Fibroblast of lung (primary cell): ENCODE measurements at places on chromosomes 11 and 22. TPM values are rescaled to one million over a fixed set of nuclear protein-coding genes. Genes with fewer than 3 reads are reported as not detected.

- H3K27ac ChIP-seq: no peak overlapping the region
- H3K36me3 ChIP-seq: no peaks in the 10 kb centered on the region
- H3K27me3 ChIP-seq: peaks cover 8% of the 10 kb centered on the region
- no peak for DNase-seq
- no peak overlapping the region for H3K4me3 ChIP-seq
Observed at GRCh38 chr11:75792997-75793800, 21.8 kb upstream of the UVRAG start.

DNA sequence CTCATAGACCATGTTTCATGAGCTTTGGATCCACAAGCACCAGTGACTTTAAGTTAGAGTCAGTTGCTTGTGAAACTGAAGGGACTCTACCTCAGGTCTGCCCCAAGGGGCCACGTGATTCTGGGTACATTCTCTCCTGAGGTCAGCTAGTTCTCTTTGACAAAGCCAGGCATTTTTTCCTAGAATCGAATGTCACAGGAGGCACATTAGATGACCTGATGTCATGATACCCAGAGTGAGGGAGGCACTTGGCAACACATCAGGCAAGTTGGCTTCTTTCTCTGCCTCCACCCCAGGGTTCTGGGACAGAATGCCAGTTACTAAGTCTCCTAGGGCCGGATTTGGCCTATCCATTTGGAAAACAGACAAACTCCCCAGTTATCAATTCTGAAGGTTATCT lies 93.0 kb downstream of the APIP start:
- no peak for DNase-seq
- H3K27ac ChIP-seq: no peak overlapping the region
- H3K4me1 ChIP-seq: no peaks in the 10 kb centered on the region
- no peaks in the 10 kb centered on the region for H3K36me3 ChIP-seq
- no peaks in the 10 kb centered on the region for H3K27me3 ChIP-seq
- no peak overlapping the region for H3K4me3 ChIP-seq

DNA sequence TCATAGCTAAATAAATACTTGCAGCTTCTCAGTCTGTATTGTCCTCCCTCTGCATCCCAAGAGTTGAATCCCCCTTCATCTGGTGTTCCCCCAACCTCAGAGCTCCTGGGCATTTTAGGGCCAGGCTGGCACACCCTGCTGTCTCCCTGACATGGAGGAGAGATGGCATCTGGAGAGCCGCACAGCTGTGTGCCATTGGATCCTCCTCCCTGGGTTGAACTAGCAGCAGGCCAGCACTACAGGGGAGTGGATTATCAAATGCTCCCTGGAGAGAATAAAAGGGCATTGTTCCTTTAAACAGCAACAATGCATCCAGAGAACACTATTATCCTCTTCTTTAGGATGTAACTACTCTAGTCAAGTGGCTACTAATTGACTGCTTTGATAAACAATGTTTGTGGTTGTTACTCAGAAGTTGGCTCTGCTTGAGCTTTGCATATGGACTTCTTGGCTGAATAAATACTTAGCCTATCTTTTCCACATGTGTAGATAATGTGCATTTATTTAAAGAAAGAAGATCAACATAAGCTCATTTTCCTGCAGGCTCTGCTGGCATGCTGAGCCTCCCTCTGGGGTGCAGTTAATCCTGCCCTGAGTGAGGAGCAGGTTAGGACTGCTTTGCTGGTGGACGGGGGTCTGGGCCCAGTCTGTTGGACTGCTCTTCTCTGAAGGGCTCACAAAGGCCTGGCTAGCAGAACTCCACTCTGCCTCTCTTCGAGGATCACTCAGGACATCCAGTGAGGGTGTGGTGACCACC lies 897.2 kb downstream of the TBC1D22A start:
- H3K27ac ChIP-seq: no peak overlapping the region
- no peaks in the 10 kb centered on the region for H3K36me3 ChIP-seq
- H3K4me1 ChIP-seq: no peaks in the 10 kb centered on the region
- no peak overlapping the region for H3K4me3 ChIP-seq
- DNase-seq: no peak
- no peaks in the 10 kb centered on the region for H3K27me3 ChIP-seq

GRCh38 chr22:34904486-34904885 lies 161.5 kb upstream of the ISX start:
- H3K27ac ChIP-seq: no peak overlapping the region
- H3K4me3 ChIP-seq: no peak overlapping the region
- DNase-seq: no peak
- H3K36me3 ChIP-seq: no peaks in the 10 kb centered on the region
- no peaks in the 10 kb centered on the region for H3K27me3 ChIP-seq

GRCh38 chr11:126408496-126408895 lies 53.0 kb downstream of the ST3GAL4 start:
- no peak for DNase-seq
- peaks cover 8% of the 10 kb centered on the region for H3K4me1 ChIP-seq
- H3K27ac ChIP-seq: no peak overlapping the region

DNA sequence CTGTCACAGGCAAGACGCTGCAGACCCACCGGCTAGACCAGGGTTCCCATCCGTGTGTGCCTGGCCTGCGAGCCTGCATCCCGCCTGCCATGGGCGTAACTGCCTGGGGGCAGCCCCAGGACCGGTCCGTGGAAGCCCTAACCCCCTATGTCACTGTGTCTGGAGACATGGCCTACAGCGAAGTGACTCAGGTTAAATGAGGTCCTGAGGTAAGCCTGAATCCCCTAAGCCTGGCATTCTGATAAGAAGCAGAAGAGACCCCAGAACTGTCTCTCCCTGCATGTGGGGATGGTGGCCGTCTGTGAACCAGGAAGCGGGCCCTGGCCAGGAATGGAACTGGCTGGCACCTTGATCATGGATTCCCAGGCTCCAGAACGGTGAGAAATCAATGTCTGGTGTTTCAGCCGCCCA lies 570.1 kb downstream of the BRD1 start:
- no peak overlapping the region for H3K27ac ChIP-seq
- H3K27me3 ChIP-seq: no peaks in the 10 kb centered on the region
- no peaks in the 10 kb centered on the region for H3K4me1 ChIP-seq
- no peaks in the 10 kb centered on the region for H3K36me3 ChIP-seq

- peak overlapping the region; percentile 32 for H3K27ac ChIP-seq
- peak; percentile 79 for DNase-seq
- H3K27me3 ChIP-seq: no peaks in the 10 kb centered on the region
- H3K36me3 ChIP-seq: no peaks in the 10 kb centered on the region
- no peak overlapping the region for H3K4me3 ChIP-seq
- H3K4me1 ChIP-seq: peaks cover 11% of the 10 kb centered on the region
Observed at GRCh38 chr11:119684361-119685110, 44.5 kb downstream of the NECTIN1 start.

GRCh38 chr22:40107851-40108378 lies 69.8 kb upstream of the TNRC6B start:
- no peak for DNase-seq
- H3K27me3 ChIP-seq: no peaks in the 10 kb centered on the region
- H3K4me1 ChIP-seq: peaks cover 4% of the 10 kb centered on the region
- peak overlapping the region; percentile 52 for H3K4me3 ChIP-seq

DNA sequence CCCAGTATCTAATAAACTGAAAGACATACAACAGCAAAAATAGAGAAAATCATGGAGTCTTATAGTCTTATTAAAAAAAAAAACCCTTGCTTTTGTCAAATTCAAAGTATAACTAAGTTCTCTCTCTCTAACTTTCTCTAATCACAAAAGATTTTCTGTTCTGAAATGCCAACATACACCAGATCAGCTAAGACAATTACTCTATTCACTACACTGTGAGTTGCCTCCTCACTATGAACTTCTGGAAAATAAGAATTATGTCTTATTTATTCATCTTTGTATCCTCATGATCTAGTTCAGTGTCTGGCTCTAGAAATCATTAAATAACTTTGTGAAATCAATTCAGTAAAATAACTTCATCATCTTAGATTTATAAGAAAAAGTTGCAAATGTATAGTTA lies 12.7 kb downstream of the FAM76B start:
- no peak overlapping the region for H3K27ac ChIP-seq
- no peak for DNase-seq
- no peaks in the 10 kb centered on the region for H3K27me3 ChIP-seq
- H3K4me3 ChIP-seq: no peak overlapping the region

DNA sequence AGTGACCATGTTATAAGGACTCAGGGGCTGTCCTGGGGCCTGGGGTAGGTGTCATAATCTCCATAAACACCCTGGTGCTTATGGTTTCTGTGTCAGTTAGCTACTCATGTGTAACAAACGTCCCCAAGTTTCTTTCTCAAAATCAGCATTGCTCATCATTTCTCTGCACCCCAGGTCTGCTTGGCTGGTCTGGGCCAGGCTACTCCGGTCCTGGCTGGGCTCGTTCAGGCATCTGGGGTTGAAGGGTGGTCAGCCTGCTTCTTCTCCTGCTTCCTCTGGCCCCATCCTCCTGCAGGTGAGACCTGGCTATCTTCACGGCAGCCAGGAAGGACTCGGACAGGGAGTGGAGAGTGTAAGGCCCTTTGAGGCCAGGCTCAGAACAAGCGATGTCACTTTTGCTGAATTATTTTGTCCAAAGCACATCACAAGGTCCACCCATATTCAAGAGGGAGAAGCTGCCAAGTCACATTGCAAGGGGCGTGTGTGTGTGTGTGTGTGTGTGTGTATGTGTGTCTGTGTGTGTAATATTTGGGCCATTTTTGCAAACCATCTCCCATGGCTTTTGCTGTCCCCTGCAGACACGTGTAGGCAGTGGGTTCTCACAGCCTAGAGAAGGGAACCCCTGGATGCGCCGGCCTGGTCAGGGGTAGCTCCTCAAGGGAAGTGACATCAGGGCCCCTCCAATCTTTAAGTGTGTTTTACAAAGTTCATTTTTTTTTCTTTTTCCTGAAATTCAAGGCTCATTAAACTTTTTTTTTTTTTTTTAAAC lies 535.8 kb downstream of the TBC1D22A start:
- DNase-seq: no peak
- H3K4me1 ChIP-seq: peaks cover 2% of the 10 kb centered on the region
- no peak overlapping the region for H3K4me3 ChIP-seq

DNA sequence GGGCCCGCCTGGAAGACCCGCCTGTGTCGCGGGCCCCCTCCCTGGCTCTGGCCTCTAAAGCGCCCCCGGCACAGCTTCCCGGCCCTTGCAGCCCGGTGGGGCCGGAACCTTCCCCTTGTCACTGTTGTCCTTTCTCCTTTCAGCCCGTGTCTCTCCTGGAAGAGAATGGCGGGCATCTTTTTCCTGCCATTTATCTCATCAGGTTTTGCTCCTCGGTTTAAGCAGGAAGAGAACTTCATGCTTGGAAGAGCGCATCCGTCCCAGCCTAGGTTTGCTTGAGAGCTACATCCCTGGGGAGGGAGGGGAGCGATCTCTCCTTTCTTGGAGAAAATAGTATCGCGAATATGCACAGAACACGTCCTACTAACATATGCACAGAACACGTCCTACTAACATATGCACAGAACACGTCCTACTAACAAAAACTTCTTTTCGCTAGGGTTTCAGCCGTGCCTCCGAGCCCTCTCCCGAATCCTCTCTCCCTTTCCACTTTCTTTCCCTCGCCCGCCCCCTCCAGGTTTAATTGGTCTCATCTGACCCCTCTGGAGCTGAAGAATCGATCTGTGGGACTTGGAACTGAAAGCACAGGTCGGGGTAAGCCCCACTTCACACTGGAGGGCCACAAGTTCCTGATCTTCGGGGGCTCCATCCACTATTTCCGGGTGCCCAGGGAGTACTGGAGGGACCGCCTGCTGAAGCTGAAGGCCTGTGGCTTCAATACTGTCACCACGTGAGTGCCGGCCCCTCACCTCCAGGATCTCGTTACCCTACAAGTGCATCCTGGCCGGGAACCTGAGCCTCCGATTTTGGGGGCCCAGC lies 1.2 kb downstream of the GLB1L3 start:
- no peak overlapping the region for H3K4me3 ChIP-seq
- H3K4me1 ChIP-seq: no peaks in the 10 kb centered on the region
- DNase-seq: no peak
- peaks cover 50% of the 10 kb centered on the region for H3K27me3 ChIP-seq

GRCh38 chr11:78138694-78139421 lies 568 bp downstream of the ALG8 start:
- H3K36me3 ChIP-seq: peaks cover 5% of the 10 kb centered on the region
- DNase-seq: no peak
- H3K4me1 ChIP-seq: peaks cover 4% of the 10 kb centered on the region
- no peaks in the 10 kb centered on the region for H3K27me3 ChIP-seq
- H3K4me3 ChIP-seq: peak overlapping the region; percentile 97

- H3K4me3 ChIP-seq: no peak overlapping the region
- no peaks in the 10 kb centered on the region for H3K36me3 ChIP-seq
- DNase-seq: peak; percentile 74
- peaks cover 8% of the 10 kb centered on the region for H3K4me1 ChIP-seq
- H3K27me3 ChIP-seq: peaks cover 4% of the 10 kb centered on the region
Observed at GRCh38 chr11:1827095-1827813, 7.5 kb upstream of the SYT8 start.

DNA sequence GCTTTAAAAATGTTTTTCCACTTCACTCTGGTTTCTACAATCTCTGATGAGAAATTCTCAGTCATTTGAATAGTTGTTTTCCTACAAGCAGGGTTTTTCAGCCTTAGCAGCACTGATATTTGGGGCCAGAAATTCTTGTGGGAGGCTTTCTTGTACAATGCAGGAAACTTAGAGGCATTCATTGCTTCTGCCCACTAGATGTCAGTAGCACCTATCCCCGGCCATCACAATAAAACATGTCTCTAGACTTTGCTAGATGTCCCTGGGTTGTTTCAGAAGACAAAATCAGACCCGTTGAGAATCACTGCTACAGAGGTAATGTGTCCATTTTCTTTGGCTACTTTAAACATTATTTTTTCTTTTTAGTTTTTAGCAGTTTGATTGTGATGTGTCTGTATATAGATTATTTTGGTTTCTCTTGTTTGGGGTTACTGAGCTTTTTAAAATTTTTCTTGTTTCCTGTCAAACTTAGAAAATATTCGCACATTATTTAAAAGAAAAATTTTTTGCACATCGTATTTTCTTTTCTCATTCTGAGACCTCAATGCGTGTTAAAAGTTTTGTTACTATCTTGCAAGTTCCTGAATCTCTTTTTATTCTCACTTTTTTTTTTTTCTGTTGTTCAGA lies 60.8 kb upstream of the CCDC179 start:
- no peak overlapping the region for H3K4me3 ChIP-seq
- no peaks in the 10 kb centered on the region for H3K4me1 ChIP-seq
- no peaks in the 10 kb centered on the region for H3K36me3 ChIP-seq
- no peak overlapping the region for H3K27ac ChIP-seq
- DNase-seq: peak; percentile 68
- no peaks in the 10 kb centered on the region for H3K27me3 ChIP-seq

DNA sequence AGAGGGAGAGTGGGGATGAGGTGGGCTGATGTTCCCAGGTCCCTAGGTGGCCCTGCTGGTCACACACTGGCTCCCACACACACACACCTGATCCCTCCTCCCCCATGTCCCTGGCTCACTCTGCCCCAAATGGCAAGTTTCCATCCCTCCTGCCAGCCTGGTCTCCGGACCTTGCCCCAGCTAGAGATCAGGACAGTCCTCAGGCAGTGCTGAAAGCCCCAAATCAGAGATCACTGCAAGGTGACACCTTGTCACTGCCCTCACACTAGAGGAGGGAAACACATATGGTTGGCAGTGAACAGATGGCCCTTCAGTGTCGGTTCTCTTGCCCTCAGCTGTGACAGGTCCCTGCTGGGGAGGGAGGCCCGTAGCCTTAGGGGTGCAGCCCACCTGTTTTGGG lies 7.6 kb downstream of the TMPRSS5 start:
- H3K4me1 ChIP-seq: no peaks in the 10 kb centered on the region
- H3K27ac ChIP-seq: no peak overlapping the region
- no peaks in the 10 kb centered on the region for H3K27me3 ChIP-seq
- no peak overlapping the region for H3K4me3 ChIP-seq
- no peak for DNase-seq

The APOL4 gene
- total RNA-seq: 2.0 and 2.1 TPM in 2 replicates

The SCGB2A2 gene
- not detected in 2 replicates for total RNA-seq

The MOGAT2 gene
- total RNA-seq: not detected in 2 replicates

The BANF1 gene
- 18.5 and 19.0 TPM in 2 replicates for total RNA-seq

The VSIG10L2 gene
- not detected in 2 replicates for total RNA-seq

The OR10A2 gene
- total RNA-seq: not detected in 2 replicates

The NLRP14 gene
- under 0.01 and 0.17 TPM in 2 replicates for total RNA-seq
